ENCODE measurements at places on chromosomes 3 and 15.

DNA sequence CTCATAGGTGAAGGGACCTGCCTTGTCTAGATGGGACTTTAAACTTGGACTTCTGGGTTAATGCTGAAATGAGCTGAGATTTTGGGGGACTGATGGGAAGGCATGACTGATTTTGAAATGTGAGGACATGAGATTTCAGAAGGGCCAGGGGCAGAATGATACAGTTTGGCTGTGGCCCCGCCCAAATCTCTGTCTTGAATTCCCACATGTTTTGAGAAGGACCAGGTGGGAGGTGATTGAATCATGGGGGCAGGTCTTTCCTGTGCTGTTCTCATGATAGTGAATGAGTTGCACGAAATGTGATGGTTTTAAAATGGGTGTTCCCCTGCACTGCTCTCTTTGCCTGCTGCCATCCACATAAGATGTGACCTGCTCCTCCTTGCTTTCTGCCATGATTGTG is 42.8 kb downstream of the ILDR1 start:
- no peak for DNase-seq

DNA sequence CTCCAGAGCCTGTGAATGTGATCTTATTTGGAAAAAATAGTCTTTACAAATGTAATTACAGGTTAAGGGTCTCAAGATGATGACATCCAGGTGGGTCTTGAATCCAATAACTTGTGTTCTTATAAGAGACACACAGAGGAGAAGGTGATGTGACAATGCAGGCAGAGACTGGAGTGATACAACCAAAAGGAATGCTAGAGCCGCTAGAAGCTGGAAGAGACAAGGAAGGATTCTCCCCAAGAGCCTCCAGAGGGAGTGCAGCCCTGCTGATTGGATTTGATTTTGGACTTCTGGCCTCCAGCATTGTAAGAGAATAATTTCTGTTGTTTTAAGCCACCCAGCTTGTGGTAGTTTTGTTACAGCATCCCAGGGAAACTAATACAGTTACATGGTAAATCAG is 9.7 kb downstream of the MYH15 start:
- no peak for DNase-seq

DNA sequence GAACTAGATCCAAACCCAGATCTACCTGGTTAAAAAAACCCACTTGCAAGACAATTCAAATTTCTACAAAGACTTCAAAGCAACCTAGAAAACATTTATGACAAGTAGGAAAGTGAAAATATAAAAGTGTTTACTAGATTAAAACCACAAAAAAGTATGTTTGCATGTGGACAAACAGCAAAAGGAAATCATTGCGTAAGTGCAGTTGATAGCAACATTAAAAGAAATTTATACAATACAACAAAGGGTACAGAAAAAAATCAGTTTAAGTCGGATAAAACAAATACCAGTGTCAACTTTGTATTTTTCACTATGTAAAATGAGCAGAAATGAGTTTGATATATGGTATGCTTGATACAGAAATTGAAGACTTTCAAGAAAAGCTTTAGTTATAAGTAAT is 2.6 kb downstream of the EIF5A2 start:
- no peak for DNase-seq

DNA sequence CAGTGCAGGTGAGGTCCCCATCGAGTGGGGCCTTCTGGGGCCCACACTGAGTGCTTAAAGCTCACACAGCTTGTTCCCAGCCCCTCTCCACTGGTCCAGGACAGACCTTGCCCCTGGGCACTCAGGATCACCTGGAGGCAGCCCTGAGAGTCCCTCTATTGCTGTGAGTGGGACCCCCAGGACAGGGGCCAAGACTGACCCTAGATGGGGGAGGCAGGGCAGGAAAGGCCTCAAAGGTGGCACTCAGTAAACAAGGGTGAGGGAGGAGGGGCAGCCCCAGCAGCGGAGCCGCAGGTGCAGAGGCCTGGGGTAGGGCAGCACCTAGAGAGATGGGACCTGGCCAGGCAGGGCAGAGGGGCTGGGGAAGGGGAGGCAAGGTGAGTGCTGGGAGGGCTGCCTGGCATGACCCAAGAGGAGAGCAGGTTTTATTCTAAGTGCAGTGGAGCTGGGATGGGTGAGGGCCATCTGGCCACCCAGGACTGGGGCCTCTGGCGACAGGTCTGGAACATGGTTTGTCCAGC is 27.9 kb downstream of the CFAP100 start:
- DNase-seq = no peak

- no peak for DNase-seq
Observed at GRCh38 chr3:129607391-129608068, 1.1 kb upstream of the PLXND1 start.

DNA sequence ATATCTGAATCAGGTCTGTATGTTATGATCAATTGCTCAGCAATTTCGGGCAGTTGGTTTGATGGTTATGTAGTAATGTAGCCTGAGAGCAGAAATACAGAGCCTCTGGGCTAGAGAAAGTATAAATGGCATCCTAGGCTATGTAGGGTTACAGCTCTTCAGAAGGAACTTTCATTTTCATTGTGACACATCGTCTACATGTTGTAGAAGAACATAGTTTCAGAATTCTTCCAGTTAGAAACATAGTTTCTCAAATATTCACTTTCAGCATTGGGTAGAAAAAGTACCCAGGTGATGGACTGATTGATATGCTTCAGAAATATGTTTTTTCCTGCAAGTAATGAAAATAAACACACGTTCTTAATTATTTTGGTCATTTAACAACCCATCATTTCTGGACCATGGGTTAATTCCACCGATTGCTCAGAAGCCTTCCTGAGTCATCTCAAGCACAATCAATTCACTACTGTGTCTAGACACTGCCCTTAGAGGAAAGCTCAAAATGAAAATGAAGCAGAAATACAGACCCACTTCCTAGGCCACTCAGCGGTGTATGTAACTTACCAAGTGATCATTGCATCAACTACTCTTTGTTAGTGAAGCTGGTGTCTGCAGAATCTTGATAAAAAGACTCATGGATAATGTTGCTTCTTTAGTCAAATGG is 88.8 kb upstream of the TSEN2 start:
- peak; percentile 43 for DNase-seq

DNA sequence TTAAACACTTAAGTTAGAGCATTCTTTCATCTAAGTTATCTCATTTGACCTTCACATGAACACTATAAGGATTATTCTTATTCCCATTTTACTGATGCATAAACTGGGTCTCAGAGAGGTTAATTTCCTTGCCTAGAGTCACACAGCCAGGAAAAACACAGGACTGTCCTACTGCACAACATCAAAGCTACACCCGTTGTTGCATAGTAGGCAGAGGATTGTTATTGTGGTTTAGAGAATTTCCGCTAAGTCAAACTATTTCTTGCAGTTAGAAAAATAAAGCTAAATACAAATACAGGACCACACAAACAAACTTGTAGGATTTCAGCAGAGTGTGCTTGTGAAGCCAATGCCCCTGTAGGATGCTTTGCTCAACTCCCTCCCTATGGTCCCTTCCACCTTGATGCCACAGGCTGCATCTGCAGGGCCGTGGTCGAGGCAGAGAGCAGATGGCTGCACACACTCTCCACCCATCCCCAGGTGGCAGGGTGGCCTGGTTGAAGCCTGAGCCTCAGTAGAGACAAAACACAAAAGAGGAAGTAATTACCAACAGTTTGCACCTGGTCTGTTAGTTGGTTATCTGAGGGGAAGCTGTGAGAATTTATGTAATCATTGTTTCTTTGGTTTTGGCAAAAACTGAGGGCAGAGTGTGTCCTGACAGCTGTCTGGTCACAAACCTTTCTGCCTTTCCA is 41.1 kb upstream of the SKOR1 start:
- DNase-seq = no peak

- no peak for DNase-seq
Observed at GRCh38 chr3:149299938-149300801, 33.3 kb downstream of the TM4SF18 start.

- no peak for DNase-seq
Observed at GRCh38 chr15:71921191-71921590, 110.8 kb downstream of the NR2E3 start.

- DNase-seq = no peak
Observed at GRCh38 chr3:3038201-3038991, 71.8 kb downstream of the IL5RA start.

DNA sequence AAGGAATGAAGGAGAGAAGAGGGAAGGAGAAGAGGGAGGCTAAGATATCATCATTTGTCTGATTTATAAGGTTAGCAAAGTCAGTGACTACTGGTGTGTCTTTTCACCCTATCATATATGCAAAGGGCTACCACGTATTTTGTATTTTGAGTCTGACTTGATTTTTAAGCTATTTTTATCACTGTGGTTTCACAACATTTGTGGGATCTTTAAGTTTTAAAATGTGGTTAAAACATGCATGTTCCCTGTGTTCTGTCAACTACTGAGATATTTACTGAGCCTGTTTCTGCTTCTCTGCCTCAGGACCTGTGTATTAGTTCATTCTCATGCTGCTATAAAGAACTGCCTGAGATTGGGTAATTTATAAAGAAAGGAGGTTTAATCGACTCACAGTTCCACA is 22.5 kb upstream of the SPTSSB start:
- DNase-seq = no peak

- DNase-seq = no peak
Observed at GRCh38 chr15:91227117-91227516, 127.1 kb downstream of the SV2B start.

DNA sequence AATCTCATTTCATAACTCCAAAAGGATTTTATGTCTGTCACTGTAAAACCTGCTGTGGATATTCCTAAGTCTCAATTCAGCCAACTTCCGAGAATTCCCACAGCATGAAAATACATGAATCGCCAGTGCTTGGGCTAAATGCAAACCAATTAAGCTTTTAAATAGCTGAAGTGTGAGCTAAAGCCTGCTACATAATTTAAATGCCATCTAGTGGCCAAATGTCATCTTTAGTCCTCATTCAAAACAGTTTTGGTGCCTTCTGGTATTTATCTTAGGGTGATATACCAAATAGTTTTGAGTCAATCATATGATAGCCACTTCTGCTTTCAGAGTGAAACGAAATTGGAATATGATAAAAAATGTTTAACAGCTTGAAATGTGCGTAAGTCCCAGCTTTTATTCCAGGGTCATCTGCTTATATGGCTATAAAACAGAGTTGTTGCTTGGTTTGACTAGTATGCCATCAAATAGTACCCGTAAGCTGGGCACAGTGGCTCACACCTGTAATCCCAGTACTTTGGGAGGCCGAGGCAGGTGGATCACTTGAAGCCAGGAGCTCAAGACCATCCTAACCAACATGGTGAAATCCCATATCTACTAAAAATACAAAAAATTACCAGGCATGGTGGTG is 41.8 kb upstream of the CCNL1 start:
- DNase-seq = no peak

GRCh38 chr3:32556332-32556731 is 14.3 kb downstream of the DYNC1LI1 start:
- DNase-seq = no peak

GRCh38 chr15:73752806-73753193 is 351 bp downstream of the INSYN1 start:
- DNase-seq = peak; percentile 13

GRCh38 chr3:57128826-57129667 is 36.1 kb downstream of the IL17RD start:
- no peak for DNase-seq

GRCh38 chr15:84921121-84921520 is 36.7 kb downstream of the SLC28A1 start:
- DNase-seq = no peak

GRCh38 chr15:79641841-79642240 is 209.7 kb downstream of the MINAR1 start:
- no peak for DNase-seq

GRCh38 chr3:121552379-121552778 is 6.6 kb upstream of the POLQ start:
- no peak for DNase-seq

GRCh38 chr3:30777426-30778113 is 116.9 kb downstream of the GADL1 start:
- DNase-seq = no peak

DNA sequence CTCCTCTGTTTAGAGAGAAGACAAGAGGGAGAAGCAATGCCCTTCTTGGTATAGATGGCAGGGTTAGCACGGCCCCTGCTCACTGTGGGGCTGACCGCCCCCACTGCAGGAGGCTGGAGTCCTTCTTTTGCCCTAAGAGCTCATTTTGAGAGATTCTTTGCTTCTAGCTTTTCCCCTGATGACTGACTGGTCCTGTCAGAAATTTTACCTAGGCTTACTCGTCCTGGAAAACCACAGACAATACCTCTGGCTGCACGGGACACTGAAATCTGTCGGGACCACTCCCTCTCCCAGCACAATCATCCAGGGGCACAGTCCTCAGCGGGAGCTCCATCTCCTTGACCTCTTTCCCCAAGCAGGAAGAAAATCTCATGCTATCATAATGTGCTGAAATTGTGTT is 143.0 kb upstream of the RGMA start:
- DNase-seq = no peak

- DNase-seq = no peak
Observed at GRCh38 chr3:114823061-114823460, 324.0 kb downstream of the ZBTB20 start.
